Activated CD4-positive, alpha-beta T cell treated with anti-CD3 and anti-CD28 coated beads, Interleukin-2, Interleukin-6, amounts not matched to agents 100 ng/mL and 50 ng/mL, durations not matched to agents 16 hours and 8 hours (primary cell): ENCODE measurements at places on chromosomes 2 and 18.

DNA sequence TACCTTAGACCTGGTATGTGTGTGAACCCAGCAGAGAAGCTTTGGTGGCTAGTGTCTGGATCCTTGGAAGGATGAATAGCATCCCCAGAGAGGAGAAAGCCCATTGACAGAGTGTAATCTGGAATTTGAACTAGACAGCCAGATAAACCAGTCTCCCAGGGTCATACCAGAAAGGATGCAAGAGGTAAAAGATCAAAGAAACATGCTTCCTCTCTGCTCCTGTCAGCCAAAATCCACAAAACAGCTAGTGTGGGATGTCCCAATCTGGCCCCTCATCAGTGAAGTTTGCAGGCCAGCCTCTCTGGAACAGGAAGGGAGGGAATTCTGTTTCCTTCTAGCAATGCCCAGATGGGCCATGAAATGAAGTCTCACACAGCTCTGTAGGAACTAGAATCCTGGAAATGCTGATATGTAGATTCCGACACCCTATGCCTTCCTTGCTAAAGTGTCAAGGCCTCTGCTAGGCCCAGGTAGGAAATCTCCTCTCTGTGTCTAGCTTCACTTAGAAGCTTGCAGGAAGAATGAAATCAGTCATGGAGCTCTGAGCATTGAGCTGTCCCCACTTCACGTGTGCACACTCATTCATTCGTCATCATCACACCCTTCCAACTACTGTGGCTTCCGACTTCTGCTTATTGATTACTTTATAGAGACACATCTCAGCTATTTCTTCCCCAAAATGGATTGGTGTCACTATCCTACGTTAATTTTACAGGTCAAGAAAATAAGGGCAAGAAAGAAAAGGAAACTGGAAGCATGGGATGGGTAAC is 38.0 kb downstream of the EVA1A start:
- DNase-seq = peak; percentile 5

DNA sequence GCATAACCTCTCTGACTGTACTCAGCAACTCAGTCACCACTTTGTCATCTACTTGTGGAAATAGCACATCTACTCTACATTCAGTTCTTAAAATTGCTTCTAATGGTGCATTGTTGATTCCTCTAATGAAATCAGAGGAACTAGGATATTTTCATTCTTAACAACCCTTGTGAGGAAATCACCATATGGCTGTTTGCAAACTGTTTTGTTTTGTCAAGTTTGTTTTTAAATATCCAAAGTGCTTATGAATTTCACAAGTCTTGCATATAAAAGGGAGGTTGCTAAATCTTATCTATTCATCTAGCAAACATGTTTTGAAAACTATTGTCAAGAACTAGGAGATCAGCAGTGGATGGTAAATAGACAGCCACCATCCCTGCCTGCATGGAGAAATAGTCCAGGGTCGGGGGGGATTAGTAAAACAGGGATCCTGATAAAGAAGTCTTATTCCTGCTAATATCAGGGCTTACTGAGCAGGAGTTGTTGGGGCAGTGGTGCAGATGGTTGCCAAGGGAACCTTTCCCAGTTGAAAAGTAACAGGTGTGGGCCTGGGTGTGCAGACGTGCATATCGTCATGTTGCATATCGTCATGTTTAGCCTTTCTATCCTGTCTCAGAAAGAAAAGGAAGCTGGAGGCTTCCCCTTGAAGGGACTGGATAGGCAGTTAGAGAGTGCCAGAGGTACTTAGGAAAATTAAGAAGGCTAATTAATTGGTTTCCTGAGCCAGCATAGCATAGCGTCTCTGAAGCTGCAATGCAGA is 7.5 kb upstream of the MYO3B start:
- DNase-seq = no peak

GRCh38 chr2:88925770-88926462 is 234.4 kb downstream of the RPIA start:
- DNase-seq = no peak

GRCh38 chr2:136162438-136162837 is 44.5 kb upstream of the CXCR4 start:
- no peak for DNase-seq

DNA sequence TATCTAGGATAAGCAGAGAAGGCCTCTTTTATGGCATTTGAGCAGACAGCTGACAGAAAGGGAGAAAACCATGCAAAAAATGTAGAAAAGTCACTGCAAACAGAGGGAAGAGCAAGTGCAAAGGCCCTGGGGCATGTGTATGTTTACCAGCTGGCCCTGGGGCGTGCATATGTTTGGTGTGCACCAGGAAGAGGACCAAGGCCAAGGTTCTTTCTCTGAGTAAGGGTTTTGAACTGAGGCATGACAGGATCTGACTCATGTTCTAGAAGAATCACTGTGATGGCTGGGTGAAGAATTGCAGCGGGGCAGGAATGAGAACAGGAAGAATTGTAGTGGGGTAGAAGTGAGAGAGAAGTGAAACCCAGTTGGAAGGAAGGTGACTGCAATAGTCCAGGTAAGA is 69.6 kb downstream of the STEAP3 start:
- no peak for DNase-seq

DNA sequence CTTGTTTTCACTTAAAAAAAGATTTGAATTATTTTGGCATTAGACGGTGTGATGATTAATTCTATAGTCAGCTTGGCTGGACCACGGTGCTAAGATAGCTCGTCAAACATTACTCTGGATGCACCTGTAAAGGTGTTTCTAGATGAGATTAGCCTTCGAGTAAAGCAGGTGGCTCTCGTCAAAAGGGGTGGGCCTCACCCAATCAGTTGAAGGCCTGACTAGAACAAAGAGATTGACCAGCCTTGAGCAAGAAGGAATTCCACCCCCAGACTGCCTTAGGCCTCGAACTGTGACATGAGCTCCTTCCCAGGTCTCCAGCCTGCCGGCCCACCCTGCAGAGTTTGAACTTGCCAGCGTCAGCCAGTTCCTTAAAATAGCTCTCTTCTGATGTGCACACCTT is 73.4 kb downstream of the TWIST2 start:
- DNase-seq = no peak

- peak; percentile 8 for DNase-seq
These were observed 377.4 kb upstream of the CRIM1 start for GRCh38 chr2:35978218-35978617.

DNA sequence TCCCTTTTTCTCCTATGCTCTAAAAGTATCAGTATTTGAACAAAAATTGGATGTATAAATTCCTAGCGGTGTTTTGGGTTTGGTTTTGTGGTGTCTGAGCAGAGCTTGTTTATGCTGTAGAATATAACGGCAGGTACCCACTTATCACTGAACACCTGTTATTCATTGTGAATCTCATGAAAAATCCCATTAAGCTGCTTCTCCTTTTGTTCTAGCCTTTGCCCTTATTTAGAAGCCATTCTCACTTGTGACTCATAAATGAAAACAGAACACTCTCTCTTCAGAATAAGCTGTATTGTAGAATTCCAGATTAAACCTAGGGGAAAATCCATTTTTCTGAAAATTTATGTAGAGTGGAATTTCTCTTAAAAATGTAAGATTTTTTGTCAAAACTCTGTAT is 104.0 kb downstream of the PRPF40A start:
- no peak for DNase-seq

GRCh38 chr2:31365834-31366505 is 48.6 kb downstream of the XDH start:
- DNase-seq = no peak

DNA sequence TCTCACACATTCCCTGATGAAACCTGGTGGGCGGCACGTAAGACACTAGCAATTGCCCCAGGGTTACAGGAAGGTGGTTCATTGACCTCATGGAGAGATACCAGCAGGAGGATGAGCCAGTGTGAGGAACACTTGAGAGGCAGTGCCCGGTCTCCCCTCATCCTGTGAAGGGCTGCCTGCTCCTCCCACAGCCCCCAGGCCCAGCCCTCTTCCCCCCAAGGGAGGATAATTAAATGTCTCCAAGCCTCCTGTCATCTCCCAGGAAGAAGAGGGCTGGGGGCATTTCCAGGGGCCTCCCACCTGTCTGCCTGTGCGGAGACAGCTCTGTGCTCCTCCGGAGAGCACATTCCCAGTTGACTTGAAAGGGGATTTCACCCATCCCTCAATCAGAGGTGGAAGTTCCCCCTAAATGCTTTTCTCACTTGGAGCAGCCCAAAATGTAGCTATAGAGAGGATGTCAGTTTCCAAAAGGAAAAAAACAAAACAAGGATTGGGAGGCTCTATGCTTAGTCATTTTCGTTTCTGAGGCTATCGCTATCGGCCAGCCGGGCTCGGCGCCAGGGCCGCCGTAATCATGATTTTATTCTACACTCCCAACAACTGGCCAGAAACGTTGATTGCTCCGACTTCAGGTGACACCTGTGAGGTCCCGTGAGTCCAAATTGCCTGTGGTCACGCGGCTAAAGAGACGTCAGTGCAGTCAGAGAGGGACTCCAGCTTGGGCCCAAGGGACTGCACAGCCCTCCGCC is 7.1 kb downstream of the KCNF1 start:
- no peak for DNase-seq

DNA sequence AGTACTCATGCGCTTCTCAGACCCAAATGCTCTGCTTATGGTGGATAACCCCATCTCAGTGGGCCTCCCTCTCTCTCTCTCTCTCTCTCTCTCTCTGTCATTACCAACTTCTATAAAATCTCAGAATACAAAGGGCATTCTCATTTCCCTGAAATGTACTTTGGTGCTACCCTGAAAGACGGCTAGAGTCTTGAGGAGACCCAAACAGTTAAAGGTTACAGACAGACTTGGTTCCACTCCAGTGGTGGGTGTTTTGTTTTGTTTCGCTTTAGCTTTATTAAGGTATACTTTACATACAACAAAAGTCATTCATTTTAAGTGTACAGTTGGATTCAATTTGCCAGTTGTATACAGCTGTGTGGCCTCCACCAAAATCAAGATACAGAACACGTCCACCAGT is 60.9 kb downstream of the BCL11A start:
- no peak for DNase-seq

DNA sequence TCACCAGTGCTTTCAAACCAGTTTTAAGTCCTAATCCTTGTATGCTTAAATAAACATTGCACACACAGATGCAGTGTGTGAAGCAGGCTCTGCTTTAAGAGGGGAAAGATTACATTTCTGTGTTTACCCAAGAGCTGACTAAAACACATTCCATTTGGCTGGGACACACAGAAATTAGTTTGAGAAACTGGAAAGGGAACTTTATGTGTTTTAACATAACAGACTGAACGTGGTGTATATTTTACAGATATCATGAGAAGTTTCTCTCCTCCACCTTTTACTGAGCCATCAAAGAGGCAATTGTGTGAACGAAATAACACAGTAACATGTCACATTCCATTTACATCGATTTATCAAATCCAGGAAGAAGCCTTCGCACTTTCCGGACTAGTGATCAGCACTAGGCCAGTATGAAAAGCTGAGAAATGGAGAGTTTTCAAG is 121.8 kb downstream of the MAIP1 start:
- DNase-seq = no peak

DNA sequence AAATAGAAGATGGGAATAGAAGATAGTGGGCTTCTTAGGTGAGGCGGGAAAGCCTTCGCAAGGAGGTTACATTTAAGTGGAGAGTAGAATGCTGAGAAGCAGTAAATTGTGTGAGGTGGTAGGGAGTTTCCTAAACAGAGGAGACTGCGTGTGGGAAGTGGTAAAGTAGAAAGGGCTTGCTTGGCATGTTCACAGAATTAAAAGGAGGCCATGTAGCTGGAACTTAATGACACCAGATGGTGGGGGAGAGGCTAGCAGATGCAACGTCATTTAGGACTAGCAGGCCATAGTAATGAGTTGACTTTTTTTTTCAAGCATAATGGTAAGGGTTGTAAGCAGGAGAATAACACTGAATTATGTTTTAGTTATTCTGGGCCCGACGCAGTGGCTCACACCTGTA is 13.0 kb upstream of the RTN4 start:
- DNase-seq = no peak

- DNase-seq = no peak
These were observed 77.4 kb downstream of the INHBB start for GRCh38 chr2:120423167-120423943.

DNA sequence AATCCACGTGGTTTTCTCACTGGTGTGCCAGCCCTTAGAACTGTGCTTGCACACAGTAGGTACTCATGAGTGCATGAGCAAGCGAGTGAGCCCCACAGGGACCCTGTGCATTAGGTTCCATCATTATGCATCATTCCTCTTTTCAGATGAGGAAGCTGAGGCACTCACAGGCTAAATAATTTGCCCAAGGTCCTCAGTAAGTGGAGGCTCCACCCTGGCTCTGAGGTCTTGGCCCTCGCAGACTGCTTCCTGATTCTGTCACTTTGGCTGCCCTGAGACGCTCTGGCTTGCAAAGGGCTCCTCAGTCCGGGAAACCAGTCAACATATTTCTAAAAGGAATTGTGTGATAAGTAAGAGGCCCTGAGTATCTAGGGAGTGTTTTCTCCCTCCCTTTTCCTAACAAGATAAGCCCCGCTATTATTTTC is 71.7 kb downstream of the IL1R2 start:
- no peak for DNase-seq

DNA sequence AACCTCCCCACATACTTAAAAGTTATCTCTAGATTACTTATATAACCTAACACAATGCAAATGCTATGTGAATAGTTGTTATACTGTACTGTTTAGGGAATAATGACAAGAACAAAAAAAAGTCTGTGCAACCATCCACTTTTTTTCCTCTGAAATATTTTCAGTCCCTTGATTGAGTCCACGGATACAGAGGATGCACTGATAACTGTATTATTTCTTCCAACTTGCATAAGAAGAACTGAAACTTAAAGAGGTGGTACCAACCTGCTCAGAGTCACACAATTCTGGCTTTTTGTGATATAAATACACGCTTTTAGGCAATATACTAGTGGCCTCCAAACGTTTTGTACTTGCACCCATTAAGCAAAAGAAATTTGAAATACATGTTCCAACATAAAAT is 1.4 kb downstream of the SMC6 start:
- DNase-seq = no peak

- peak; percentile 78 for DNase-seq
These were observed 21.1 kb upstream of the LYPD6B start for GRCh38 chr2:149017116-149017985.

DNA sequence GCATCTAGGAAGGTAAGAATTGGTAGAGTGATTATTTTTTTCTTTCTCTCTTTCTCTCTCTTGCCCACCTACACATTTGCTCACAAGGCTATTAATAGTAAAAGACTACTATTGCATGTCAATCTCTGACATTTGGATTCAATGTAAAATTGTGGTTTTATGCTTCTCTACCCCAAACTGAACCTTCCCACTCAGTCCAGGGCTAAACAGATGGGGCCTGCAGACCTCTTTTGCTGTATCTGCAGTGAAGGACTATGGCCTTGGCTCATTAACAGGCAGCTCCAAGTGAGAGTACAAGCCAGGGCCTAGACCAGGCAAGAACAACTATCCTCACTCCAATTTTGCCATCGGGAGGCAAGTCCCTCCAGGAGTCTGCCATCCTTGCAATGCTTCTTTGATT is 68.3 kb upstream of the ARL4C start:
- no peak for DNase-seq
